ENCODE measurements at places on chromosomes 13 and 19.

DNA sequence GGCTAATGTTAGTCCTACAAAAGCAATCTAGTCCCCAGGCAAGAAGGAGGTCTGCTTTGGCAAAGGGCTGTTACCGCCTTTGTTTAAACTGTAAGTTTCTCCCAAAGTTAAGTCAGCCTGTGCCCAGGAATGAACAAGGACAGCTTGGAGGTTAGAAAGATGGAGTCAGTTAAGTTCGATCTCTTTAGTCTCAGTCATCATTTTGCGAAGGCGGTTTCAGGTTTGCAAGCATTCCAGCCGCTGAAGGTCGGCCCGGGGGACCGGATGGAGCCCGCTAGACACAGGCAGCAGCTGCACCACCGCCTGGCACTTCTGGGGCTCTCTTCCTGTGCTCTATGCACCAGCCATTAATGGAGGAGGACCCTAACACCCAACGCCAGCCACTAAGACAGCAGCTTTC lies 91.3 kb downstream of the STK24 start:
- DNase-seq, result no peak

- no peak for DNase-seq
These were observed 904.8 kb upstream of the PCDH20 start for GRCh38 chr13:62320129-62321108.

DNA sequence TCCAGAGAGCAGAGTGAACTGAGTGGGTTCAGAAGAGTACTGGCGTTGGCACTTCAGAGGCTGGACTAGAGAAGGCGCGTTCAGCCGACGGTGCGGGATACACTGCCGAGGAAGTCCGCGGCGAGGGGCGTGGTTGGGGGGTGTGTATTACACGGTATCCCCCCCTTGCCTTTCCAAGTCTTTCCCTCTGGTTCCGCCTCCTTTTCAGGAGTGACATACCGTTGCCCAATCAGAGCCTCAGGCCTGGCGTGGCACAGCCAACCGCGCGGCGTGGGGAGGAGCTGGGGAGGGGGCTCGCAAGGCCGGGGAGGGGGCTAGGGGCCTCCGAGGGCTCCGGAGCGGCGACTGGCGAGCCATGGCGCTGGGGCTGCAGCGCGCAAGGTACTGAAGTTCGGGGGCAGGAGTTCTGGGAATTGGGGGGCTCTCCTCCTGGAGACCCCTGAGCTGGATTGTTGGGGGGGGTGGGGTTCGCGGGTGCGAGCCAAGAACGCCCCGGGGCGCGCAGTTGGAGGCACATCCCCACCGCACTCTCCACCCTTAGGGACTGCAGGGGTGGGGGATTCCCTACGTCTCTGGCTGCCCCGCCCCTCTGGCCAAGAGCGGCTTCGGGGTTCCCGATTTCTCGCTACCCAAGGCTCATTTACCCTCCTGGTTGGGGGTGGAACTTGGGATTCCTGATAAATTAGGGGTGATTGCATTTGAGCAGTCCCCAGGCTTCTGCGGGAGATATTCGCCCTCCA lies at the start of gene HIF3A:
TSS of gene HIF3A (plus strand) at position 321 of the 740 bp plus-strand sequence. CDS start at position 356, 35 bp downstream.
- DNase-seq, result peak; percentile 82

- no peak for DNase-seq
These were observed 3.1 kb downstream of the PPP1R14A start for GRCh38 chr19:38252941-38253691.

DNA sequence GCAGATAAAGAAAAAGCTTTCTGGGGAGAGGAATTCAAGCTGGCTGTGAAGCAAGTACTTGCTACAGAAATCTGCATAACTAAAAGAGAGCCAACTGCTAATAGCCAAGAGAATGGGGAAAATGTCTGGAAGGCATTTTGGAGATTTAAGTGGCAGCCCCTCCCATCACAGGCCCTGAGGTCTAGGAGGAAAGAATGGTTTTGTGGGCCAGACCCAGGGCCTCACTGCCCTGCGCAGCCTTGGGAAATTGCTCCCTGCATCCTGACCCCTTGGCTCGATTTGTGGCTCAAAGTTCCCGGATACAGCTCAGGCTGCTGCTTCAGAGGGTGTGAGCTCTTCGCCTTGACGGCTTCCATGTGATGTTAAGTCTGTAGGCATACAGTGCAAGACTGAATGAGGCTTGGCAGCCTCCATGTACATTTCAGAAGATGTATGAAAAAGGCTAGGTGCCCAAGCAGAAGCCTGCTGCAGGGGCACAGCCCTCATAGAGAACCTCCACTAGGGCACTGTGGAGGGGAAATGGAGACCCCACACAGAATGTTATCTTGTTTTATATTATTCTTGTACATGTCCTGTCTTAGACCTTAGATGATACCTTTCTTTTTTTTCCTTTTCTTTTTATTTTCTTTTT lies 34.4 kb downstream of the MZT1 start:
- no peak for DNase-seq

- no peak for DNase-seq
These were observed 114.8 kb upstream of the TRPC4 start for GRCh38 chr13:37984357-37984756.

DNA sequence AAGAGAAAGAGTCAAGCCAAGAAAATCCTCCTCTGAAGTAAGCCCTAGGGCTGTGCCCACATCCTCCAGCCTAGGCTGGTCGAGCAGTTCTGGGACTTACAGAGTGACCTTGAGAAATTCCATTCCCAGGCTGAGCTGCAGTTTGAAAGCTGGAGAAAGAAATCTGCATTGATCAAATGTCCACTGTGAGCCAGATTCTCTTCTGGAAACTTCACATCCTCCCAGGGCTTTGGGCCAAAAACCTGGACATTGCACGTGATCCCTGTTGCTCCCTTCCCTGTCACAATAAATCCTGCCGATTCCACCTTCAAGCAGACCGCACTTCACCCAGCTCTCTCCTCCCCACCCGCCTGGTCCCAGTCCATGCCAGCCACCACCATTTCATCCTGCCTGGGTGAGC lies 15.7 kb downstream of the TMEM143 start:
- DNase-seq, result no peak

DNA sequence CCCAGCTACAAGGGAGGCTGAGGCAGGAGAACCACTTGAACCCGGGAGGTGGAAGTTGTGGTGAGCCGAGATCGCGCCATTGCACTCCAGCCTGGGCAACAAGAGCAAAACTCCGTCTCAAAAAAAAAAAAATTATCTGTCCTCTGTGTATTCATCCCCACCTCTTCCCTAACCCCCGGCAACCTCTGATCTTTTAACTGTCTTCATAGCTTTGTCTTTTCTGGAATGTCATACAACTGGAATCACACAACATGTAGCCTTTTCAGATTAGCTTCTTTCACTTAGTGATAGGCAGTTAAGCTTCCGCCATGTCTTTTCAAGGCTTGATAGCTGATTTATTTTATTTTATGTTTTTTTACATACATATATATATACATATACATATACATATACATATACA lies 8.4 kb upstream of the S1PR5 start:
- no peak for DNase-seq

DNA sequence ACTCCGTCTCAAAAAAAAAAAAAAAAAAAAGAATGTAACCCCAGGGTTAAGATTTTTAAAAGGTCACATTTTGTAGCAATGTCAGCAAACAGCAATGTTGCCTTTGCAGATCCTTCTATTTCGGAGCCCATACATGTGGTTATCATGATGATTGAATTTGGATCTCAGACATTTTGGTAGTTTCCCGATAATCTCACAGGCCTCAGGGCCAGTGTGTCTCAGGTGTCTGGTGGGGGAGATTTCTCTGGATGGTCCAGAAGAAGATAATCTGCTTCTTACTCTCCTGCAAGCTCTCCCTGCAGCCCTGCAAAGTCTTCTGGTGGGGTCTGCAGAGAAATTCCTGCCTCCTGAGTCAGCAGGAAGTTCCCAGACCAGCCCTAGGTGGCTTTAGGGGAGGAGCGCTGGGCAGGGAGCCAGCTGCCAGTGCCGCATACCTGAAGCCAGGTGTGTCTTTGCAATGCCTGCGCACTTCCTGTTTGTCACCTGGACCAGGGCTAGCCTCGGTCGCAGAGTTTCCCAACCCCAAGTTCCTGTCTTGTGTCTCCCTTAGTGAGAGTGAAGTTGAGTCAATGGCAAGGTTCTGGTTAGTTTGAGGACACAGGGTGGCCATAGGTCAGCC lies 1.4 kb downstream of the SH2D3A start:
- DNase-seq, result peak; percentile 63

GRCh38 chr19:6164906-6165531 lies 29.6 kb downstream of the ACSBG2 start:
- no peak for DNase-seq

DNA sequence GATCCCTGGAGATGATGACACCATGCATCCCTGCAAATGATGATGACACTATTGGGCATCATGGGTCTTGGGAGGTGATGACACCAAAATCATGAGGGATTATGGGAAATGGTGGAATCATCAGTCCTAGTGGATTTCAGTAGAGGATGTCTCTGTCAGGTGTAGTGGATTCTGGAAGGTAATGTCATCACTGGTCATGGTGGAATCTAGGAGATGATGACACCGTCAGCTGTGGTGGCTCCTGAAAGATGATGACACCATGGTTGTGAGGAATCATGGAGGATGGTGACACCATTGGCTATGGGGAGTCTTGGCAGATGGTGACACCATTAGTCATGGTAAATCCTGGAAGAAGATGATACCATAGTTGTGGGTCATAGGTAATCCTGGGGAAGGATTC lies 11.9 kb downstream of the SHISA7 start:
- no peak for DNase-seq

DNA sequence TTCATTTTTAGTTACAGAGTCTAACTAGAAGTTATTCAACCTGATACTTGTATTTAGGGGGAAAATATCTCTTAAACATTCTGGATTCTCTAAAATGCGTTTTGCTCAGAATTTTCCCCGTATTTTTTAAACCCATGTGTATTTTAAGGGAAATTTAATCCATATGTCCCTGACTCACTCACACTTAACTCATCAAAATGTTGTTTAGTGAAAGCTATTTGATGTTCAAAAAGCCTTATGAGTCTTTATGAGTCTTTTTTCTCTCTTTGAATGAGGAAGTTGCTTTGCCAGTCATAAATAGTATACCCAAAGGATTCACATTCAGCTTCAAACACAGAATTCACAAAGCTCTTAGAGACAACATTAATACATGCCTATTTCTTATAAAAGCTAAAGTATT lies 16.4 kb downstream of the MAB21L1 start:
- no peak for DNase-seq

DNA sequence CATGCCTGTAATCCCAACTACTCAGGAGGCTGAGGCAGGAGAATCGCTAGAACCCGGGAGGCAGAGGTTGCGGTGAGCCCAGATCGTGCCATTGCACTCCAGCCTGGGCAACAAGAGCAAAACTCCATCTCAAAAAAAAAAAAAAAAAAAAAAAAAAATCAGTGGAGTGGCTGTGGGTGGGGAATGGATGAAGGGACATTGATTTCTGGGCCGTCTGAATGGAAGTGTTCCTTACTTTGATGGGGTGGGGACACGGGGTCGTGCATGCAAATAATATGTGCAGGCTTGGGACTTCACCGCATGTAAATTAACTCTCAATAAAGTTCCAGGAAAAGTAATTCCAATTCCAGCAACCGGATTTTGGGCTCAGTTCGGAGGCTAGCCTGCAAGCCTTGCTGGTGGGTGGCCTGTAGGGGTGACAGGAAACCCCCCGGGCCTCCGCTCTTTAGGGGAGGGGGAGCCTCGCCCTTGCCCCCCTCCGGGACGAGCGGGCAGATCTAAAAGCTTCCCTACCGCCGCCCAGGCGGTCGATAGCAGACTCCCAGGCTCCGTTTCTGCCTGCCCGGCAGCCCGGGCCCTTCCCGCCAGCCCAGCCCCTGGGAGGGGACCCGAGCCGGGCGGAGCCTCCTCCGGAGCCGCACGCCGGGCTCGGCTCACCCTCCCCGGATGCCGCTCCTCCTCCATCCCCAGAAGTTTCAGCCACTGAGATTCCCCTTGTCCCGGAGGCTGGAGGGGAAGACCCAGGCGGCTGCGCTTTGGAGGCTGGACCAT lies 48.0 kb upstream of the ADGRE5 start:
- peak; percentile 18 for DNase-seq

GRCh38 chr19:54959840-54960239 lies 6.3 kb upstream of the NLRP2 start:
- no peak for DNase-seq

DNA sequence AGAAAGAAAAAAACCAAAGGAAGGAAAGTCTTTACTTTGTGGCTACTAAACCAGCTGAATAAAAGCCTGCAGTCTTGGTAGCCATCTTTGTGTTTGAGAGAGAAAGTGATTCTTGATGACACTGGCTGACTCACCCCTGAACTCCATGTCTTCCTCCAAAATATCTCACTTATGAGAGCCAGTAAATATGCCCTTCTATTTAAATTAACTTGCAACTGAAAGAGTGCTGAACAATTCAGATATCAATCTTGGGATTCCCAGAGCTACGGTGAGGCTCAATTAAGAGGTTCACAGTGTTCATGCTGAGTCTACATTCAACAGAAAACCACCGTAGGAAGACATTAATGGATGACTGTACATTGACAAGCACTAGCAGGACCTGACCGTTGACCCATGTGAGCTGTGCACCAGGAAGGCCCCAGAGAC lies 57.9 kb downstream of the KCTD12 start:
- DNase-seq, result no peak

GRCh38 chr13:49938314-49938713 lies 2.2 kb upstream of the SPRYD7 start:
- DNase-seq, result no peak

Data from progenitor cell of endocrine pancreas (in vitro differentiated cells).